ENCODE measurements at places on chromosomes 11 and 22. TPM values are rescaled to one million over a fixed set of nuclear protein-coding genes. Genes with fewer than 3 reads are reported as not detected.
A peak's percentile ranks its signal among the peaks of the same experiment; 100 is the strongest.

- DNase-seq, result no peak
These were observed 109.5 kb upstream of the PARVA start for GRCh38 chr11:12267921-12268320.

GRCh38 chr11:8671651-8672062, 10.8 kb downstream of the TRIM66 start:
- peak; percentile 78 for DNase-seq

Gene RTN4R
- total RNA-seq, result 0.63 TPM

DNA sequence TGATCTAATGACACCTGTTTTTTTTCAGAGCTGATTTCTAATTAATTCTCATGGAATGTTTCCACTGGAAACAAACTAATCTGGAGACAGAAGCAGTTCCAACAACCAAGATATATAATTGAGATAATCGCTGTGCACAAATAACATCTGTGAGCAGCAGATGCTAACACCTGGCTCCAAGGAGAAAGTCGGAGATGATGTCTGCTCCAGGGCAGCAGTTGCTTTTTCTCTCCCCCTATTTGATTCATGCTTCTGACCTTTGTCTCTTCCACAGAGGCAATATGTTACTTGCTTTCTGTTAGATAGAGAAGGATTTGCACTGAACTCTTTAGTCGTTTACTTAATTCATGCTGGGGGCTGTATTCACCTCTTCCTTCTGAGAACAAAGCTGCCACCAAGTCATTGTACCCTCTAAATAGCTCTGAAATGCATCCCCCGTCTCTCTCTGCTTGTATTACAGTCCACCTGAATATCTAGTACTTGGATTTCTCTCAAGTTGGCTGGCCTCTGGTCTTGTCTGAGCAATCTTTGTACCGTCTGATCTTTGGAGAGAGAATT, 187.4 kb downstream of the MYO18B start:
- no peak for DNase-seq

Gene ACO2
- 61.2 TPM for total RNA-seq

- no peak for DNase-seq
These were observed 44.6 kb downstream of the MYH9 start for GRCh38 chr22:36343070-36343719.

GRCh38 chr11:120137187-120137610, 714 bp downstream of the TRIM29 start:
- DNase-seq, result no peak

- DNase-seq, result no peak
These were observed 31.6 kb upstream of the IZUMO1R start for GRCh38 chr11:94272738-94273313.

Gene PDGFD
- total RNA-seq, result under 0.01 TPM

GRCh38 chr11:131688048-131688693, 317.8 kb downstream of the NTM start:
- peak; percentile 37 for DNase-seq

GRCh38 chr11:405954-406795, 8.6 kb downstream of the SIGIRR start:
- DNase-seq, result no peak

Gene OR10D3
- total RNA-seq, result not detected

DNA sequence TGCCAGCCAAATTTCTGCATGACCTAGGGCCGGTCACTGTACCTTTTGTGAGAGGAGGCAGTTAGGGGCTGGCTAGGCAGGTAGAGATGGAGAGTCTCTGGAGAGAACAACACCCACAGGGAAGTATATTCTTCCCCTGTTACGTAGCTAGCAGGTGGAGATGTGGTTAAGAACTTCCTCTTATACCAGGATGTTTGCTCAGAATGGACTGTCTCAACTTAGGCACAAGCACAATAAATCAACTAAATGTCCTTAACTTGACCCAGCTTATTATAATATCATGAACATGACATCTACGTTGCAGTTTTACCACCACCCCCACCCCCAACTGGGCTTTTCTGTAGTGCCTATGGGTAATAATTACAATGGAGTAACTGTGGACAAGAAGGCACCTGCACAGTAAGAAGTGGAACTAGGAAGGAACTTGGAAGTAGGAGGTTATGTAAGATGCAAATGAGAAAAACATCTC, 60.7 kb upstream of the MPEG1 start:
- DNase-seq, result no peak

Data from LHCN-M2 (cell line).